ENCODE measurements at places on chromosomes 11 and 22.

DNA sequence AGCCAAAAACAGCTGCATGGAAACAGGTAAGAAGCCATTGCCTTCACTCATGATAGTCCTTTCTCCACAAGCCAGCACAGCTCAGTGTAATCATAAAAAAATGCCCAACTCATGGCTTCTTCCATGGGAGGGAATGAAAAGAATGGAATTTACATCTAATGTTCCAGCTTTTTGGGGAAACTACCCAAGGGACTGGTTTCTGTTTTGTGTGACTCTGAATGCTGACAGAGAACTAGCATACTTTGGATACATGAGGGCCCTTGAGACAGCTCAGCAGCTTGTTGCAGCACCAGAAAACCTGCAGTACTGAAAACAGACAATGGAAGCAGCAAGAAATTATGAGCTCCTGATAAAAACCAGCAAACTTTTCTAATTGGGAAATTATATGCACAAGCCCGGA is 24.2 kb upstream of the HORMAD2 start:
- DNase-seq = no peak

DNA sequence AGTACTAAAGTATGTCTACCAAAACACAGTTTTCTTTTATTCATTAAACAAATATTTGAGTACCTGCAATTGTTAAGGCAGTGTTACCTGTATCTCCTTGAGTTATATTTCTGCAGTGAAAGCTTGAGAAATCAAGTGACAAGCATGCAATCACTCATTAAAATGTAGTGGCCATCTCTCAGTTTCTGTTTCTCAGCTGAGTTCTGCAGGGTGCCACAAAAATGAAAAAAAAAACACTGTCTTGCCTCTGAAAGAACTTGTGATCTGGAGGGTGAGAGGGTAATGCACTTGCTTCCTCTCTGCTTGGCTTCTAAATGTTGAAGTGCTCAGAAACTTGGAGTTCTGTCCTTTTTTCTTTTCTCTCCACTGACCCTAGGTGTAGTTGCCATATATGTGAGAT is 6.8 kb downstream of the QSER1 start:
- no peak for DNase-seq

DNA sequence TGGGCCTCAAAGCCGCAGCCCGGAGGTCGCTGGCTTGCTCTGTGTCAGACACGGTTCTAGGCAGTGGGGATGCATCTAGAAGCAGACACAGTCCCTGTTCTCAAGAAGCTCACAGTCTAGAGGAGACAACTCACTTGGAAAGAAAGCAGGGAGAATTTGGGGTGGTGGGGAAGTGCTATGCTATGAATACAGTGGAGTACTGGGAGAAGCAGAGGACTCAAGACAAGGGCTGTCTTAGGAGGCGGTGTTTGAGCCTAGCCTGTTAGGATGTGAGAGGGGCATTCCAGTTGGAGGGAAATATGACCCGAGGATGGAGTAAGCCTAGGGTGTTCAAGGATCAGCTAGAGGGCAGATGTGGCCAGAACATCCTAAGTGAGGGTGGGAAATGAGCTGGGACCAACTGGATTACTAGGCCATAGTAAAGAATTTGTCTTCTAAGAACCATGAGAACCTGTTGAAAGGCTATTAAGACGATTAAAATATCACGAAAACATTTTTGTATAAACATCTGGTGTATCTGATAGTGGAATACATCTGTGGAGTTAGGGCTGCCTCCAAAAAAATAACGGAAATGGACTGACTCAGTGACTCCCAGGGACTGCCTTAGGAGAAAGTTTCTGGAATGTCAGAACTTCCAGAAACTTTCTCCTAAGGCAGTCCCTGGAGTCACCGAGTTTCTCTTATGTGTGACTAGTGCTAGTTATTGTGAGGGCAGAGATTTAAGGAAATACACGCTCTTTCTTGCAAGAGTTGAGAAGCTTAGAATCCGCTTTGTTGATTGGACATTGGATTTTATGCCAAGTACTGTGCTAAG is 1.1 kb upstream of the PITPNB start:
- DNase-seq = no peak

DNA sequence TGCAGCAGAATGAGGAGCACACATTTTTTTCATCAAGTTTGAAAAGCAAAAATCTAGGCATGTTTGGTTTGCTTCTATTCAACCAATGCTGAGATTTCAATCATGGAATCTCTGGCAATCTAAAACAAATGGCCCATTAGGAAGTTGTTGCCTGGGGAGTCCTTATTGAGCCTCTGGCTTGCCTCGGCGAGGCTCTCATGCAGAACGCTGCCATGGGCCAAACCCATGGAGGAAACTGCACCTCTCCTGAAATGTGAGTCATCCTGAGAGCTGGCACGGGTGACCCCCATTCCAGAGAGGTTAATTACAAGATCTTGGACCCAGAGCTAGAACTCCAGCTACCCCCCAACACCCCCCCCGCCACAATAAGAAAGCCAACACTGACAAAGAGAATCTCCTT is 80.7 kb downstream of the MN1 start:
- DNase-seq = no peak

DNA sequence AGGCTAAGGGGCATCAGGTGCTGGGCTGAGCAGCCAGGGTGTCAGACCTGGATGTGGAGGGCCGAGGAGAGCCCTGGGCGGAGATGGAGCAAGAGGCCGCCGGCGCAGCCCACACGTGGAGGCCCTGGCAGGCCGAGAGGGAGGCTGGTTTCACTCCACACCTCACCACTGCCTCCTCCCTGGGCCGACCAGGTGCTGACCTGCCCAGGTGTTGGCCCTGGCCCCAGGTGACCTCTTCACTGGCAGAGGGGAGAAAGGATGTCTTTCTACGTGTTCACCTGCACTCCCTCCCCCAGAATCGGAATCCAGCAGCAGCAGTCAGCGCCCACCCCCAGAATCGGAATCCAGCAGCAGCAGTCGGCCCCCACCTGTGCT is 781 bp downstream of the ANO9 start:
- no peak for DNase-seq

DNA sequence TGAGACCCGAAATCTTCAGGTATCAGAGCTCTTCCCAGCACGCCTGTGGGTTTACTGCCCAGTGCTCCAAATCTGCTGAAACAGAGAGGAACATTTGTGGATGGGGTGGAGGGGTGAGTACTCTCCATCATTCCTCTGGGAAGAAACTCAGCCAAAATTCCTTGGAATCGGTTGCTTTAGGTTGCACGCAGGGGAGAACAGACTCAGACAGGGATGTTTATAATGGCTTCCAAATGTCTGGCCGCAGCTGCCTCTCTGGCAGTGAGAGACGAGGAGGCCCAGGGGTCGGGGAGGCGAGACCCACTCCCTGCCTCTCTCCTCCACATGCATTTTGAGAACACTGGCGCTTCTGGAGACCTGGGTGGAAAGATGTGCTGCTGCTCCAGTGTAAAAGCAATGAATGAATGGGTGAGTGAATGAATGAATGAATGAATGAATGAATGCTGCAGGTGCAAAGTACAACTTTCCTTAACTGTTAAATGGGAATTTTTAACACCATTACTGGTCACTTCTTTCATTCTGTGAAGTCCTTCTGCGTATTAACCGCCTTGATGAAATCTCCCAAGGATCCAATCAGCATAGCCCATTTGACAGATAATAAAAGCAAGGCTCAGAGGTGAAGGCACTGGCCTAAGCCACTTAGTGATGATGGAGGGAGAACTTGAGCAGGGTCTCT is 437.4 kb downstream of the MIAT start:
- DNase-seq = no peak

DNA sequence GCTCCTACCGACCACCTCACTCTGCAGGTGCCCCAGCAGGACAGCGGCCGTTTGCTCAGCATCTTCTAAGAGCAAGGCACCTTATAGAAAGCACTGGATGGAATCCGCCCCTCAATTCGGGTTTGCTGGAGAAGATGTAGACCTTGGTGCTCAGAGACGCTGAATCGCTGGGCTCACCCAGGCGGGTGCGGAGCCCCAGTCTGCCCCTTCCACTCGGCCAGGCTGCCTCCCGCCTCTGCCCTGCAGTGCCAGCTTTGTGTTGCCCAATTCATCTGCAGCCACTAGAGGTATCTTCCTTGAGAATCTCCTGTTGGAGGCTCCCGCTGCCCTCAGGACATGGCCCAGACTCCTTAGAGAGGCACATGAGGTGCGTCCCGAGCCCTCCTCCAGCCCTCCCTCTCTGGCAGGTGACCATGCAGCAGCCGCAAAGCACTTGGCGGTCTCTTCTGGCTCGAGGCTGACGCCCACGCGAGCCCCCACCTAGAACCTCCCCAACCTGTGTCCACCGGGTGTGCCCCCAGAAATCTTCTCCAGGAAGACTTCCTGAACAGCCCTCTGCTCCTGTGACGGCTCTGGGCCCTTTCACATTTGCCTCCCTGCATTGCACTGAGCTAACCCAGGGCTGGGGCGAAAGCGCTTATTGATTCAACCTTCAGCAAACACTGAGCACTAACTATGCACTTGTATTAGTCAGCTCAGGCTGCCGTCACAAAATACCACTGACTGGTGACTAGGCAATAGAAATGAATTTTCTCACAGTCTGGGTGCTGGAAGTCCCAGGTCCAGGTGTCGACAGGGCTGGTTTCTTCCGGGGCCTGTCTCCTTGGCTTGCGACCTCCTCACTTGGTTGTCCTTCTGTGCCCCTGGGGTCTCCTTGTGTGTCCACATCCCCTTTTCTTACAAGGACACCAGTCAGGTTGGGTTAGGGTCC is 117.5 kb downstream of the WNT7B start:
- no peak for DNase-seq
